ENCODE measurements at places on chromosomes 13 and 19.
A peak's percentile ranks its signal among the peaks of the same experiment; 100 is the strongest.

GRCh38 chr19:11594084-11594483 is 3.2 kb upstream of the ZNF627 start:
- DNase-seq: no peak

DNA sequence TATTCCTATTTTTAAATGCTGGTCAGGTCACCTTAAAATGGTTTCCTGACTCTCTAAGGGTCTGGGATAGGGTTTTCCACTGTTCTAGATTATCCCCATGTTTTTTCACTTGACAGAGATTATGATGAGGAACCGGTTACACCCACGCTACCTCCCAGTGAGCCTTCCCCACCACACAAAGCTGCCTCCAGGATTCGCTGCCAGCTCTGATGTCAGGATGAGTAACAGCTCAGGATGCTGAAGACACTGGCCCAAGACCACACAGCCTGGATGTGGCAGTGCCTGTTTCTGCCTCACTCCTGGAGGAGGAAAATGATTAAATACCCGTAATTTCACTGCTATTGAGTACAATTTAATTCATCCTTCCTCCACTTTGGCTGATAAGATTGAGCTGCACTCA is 22.9 kb downstream of the ZNF114 start:
- DNase-seq: no peak

DNA sequence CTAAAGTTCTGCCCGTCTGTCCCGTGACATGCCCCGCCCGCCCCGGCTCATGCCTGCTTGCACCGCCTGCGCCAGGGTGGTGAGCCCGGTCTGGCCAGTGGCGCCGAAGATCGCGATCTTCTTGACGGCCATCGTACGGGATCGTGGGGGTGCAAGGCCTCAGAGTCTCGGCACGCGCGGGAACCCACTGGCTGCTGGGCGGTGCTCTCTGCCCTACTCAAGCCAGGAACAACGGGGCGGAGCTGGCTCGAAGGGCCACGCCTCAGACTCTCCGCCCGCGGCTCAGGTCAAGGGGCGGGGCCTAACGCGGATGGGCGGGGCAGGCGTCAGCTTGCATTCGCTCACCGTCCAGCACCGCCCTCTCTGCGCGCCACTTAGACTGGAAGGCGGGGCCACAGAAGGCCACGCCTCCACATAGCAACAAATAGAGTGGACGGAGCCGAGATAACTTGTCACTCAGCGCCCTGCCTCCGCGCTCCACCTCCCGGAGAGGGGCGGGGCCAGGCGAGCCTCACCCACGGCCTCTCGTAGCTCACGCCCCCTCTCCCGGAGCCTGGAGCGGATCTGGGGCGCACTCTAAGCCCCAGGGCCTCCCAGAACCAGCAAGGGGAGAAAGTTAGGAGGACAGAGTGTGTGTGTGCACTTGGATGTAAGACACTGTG is at the start of gene BLVRB:
BLVRB (minus strand) TSS at position 189 of the 662 bp plus-strand sequence; CDS start at position 132, 57 bp downstream.
- peak; percentile 100 for DNase-seq

DNA sequence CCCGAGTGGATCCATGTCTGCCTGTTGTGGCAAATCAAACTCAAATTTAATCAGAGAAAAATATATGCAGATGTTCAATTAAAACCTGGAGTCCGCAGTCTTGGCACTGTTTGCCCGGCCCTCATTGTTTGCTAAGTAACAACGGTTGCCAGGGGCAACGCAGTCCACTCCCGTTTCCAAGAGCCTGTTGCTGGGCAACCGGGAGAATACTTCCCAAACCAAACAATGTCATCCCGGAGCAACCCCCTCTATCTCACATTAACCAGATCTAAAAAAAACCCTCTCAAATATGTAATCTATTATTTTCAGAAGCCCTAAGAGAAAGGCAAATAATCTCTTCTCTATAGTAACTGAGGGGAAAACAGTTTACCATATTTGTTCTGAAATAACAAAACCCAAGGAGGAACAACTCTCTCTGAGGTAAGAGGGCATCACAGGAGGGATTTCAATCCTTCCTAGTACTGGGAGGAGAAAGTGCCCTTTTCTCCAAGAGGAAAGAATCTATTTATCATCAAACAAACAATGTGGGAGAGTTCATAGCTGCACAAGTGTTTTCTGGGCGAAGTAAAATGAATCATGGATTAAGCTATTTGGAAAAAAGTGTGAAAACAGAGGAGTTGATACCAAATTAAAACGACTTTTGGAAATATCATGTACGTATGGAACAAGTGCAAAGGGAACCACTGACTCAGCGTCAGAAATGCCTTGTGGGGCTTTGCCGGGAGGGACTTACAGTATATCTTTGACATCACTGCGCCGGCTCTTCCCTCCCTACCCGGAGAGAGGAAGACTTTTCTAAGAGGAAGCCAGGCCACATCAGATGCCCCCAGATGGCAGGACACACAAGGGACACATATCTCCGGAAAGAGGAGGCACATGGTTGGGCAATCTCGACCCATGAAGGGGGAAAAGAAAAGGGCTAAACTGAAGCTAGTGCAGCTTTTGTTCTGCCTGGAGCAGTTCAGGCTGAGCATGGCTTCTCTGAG is 43.3 kb downstream of the RFX2 start:
- peak; percentile 49 for DNase-seq

- no peak for DNase-seq
Measured at GRCh38 chr13:18943273-18943672, 238.4 kb downstream of the TUBA3C start.

DNA sequence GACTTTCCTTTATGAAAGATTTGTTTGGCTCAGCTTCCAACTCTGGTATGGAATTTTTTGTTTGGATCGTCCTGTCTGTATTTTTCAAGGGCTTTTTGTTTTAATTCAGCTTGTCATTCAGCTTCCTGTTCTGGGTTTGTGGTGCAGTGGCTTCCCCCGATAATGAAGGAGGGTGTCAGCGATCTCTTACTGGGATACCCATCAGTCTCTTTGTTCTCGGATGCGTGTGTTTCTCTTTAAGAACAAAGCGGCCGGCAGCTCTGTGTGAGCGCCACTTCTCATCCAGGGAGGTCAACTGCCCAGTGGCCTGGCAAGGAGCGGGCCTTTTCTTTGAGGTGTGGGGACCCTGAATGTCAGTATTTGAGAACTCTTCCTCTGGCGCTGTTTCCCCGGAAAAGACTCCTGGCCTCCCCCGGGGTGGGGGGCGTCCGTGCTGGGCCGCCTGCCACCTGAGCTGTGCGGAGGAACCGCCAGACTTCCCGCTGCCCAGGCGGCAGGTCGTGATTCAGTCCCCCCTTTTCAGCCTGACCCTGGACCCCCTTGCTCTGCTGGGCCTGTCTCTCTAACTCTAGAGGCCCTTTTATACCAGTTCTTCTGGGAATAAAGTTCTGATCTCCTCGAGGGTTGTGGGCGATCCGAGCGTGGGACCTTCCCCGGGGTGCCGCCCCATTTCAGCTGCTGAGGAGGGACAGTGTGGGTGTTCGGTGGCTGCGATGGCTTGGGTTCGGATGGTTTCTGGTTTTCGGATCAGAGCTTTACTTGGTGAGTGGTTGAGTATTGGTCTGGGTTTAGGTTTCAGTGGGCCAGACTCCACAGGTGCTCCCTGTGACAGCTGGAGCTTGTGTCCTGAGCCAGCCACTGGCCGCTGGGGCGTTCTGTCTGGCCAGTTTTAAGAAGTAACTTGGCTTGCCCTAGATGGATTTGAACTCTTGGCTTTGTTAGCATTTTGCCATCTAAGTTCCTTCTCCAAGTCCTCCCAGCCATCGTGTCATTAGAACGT is 3.4 kb downstream of the SF3A2 start:
- DNase-seq: peak; percentile 30

DNA sequence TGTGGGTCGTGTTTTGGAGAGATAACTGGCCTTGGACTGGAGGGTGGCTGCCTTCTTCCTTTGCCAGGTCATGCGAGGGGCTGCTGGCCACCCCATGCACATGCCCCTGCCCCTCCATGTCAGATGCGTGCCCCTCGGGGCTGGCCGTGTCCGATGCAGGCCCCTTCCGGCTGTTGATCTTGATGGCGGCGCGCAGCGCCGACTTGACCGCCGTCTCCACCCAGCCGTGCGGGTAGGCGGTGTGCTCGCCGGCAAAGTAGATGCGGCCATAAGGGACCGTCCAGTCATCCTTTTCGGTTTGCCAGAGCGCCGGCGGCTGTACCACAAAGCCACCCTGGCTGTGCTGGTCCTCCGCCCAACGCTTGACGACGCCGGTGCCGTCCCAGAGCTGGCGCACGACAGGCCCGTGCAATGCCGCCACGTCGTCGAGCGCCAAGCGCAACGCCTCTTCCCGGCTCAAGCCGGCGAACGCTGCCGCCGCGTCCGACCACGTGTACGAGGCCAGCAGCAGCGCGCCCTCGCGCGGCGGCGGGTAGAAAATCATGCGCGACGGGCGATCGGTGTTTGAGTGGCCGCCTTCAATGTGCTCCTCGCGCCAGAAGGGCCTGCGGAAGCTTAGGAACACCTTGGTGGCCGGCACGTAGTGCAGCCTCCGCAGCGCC is 6.9 kb downstream of the IL4I1 start:
- DNase-seq: peak; percentile 62

GRCh38 chr13:30034458-30034795 is 184.0 kb upstream of the UBL3 start:
- DNase-seq: no peak

Data from T-helper 9 cell (primary cell).